ENCODE measurements at places on chromosomes 16 and 17.

GRCh38 chr16:57377080-57377841, 5.0 kb downstream of the CX3CL1 start:
- peak; percentile 85 for DNase-seq

DNA sequence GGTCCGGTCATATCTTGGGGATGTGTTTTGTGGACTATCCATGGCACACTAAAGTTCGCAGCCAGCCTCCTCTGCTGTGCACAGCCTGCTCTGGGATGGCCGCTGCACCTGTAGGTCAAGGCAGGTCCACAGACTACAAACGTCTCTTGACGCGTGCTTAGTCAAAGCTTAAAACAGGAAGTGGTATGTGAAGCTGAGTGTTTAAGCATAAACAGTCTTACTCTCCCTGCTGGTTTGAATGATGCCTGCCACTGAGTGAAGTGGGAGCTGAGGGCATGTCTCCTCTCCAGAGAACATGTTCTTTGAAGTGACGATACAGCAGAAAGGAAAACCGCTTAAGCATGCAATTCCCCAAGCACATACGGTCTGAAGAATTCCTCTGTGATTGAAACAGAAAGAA, 365.6 kb downstream of the SLC39A11 start:
- DNase-seq = peak; percentile 77

- DNase-seq = no peak
Measured at GRCh38 chr17:47239619-47239966, 14.0 kb upstream of the ITGB3 start.

DNA sequence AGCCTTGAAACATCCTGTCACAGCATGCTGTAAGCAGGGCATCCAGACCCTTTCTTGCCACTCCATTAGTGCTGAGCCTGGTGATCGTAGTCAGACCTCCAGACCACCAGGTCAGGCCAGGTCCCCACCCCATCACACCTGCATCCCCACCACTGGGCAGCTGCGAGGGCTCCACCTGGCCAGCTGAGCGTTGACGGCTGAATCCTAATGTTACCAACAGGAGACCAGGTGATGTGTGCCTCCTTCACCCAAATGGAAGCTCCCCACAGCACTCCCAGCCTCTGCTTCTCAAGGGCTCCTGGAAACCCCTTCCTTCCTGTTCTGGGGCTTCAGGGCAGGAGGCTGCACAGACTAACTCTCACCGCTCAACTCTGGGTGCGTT, 189.4 kb downstream of the C16orf95 start:
- no peak for DNase-seq

DNA sequence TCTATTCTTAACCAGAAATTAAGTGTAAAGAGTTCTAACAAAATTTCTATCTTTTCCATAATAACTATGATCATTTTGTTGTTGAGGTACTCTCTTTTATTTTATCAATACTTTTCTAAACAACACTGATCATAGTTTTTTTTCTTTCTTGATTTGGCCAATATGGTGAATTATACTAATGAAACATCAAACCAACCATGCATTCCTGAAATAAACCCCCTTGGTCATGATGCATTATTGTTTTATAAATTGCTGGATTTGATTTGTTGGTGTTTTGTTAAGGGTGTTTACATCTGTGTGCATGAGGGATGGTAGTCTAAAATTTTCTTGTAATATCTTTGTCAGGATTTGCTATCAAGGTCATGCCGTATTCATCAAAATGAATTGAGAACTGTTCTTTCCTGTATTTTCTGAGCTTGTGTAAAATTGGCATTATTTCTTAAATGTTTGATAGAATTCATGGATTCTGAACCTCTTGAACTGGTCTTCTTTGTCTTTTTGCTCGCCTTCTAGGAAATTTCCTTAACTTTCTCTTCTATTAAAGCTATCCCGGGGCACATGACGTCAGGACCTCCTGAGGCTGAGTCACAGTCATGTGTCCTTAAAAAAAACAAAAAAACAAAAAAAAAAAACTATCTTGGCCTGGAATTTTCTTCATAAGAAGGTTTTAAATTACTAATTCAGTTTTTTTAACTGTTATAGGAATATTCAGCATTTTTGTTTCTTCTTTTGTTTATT, 3.9 kb upstream of the TRIM25 start:
- DNase-seq = no peak

DNA sequence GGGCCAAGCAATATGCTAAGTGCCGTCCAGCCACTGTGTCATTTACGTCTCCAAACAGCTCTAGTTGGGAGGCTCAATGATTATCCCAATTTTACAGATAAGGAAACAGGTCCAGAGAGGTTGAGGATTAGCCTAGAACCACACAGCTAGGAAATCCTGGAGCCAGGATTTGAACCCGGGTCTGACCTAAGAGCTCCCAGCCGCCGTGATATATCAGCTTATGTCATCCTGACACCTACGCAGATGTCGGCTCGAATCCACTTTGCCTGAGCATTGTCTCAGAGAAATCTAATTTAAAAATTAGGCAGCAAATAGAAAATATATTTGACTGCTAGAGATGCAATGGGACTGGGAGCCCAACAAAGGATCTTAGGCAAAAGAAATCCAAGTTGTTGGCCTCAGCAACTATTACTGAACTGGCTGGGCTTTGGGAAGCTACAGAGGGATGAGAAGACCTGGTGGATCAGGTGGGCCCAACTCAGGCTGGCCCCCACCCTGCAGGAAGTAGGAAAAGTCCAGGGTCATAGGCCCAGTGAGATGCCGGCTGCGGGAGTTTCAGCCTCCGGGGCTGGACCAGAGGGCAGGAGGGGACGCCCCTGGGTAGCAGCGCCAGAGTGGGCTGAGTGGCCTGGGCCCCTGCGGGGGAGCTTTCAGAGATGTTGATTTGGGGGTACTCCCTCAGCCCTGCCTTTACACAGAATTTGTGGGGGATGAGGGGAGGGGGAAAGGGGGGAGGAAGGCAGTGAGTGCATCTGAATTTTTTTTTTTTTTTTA, 35.1 kb upstream of the IL21R start:
- DNase-seq = no peak

DNA sequence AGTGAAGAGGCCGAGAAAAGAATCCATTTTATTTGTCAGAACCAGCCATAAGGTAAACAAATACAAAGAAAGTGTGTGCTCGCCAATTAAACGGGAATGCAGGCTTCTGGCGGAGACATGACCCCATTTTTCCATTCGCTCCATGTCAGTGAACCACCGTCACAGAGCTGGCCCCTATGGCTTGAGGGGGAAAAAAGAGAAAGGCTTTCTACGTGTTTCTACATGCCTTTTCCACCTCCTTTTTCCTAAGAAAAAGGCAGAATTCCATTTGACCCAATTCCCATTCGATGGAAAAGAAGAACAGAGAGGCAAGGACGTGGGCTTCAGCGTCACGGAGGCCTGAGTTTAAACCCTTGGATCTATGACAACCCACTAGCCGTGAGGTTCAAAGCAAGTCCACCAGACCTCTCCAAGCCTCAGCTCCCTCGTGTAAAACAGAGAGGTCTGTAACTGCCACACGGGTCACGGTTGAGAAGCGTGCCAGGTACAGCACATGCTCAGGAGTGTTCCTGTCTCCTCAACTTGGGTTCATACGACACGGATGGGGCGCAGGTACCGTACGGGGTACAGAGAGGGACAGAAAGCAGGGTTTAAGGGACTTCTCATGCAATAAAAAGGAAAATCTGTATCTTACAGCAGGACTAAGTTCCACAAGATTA, 91.9 kb downstream of the NXN start:
- DNase-seq = no peak

- no peak for DNase-seq
Measured at GRCh38 chr16:46712911-46713310, 23.5 kb downstream of the ORC6 start.

- DNase-seq = peak; percentile 69
Measured at GRCh38 chr17:59963738-59964481, 630 bp downstream of the RNFT1 start.

DNA sequence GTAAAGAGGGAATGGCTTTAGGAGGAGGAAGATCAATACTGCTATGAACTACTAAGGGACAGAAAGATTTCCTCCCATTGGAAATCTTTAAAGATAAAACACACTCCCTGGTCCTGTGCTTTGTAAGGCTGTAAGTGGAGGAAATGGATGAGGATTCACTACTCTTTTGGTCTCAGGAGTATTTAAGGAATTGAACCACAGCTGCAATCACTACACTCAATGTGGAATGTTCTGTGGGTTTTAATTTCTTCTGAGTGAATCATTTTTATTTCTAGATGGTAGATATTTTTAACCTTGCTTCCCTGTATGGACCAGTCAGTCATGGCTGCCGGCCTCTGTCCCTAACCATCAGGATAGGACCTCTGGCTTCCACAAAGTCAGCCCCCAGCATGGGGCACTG, 65.6 kb downstream of the SDR42E1 start:
- peak; percentile 12 for DNase-seq

Measured in IMR-90 (cell line).